ENCODE measurements at places on chromosomes 1 and 21.

DNA sequence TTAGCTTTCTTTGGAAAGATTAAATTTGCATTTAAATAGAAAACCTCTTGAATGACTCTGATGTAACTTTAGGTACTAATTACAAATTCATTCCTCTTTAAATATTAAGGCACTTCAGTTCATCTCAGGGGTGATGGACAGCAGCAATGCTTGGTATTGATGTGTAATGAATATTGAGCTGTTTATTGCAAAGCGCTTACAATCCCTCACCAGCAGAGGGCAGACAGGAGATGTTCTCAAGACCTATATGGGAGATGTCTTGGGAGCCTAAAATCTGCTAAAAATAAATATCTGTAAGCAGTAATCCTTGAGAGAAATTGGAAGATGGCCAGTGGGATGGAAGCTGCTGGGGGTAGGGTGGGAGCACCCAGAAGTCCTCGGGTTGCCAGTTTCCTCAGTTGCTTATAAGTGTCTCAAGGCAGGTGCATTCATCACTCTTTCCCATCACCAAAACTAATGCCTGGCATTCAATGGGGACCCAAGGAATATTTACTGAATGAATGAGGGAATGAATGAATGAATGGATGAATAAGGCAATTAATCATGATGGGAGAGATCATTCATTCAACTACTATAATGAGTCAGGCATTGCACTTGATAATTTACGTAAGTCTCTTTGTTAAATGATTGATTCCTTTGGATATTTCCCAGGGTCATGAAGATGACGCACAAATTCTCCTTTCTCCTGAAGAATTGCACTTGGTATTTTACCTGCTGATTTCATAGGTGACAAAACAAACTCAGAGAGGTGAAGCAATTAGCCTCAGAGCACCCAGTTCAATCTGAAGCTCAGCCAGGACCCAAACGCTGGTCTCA lies 2.3 kb downstream of the KLHDC8A start:
- DNase-seq, result peak; percentile 3

DNA sequence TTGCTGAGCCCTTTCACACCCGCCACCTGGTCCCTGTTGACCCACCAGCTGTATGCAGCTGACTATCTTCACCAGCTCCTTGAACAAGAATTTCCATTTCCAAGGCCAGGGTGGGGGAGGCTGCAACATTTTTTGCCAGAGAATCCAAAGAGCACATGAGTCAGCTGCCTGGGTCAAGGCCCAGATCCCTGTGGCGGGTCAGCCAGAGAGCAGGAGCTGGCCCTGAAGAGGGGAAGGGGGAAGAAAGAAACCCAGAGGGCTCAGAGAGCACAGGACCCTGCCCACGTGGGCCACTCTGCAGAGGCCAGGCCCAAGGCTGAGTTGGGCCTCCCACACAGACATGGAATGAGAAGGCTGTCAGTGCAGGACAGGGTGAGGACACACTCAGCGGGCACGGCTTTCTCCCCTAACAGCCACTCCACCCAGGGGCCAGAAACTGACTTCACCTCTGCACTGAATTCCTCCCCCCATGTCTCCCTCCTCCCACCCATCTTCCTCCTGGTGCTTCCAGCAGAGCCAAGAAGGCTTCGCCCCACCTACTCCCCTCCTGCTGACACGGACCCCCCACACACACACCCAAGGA lies 28.9 kb downstream of the S100A6 start:
- no peak for DNase-seq

GRCh38 chr1:232037774-232038388 lies 411.3 kb downstream of the DISC1 start:
- DNase-seq, result no peak

DNA sequence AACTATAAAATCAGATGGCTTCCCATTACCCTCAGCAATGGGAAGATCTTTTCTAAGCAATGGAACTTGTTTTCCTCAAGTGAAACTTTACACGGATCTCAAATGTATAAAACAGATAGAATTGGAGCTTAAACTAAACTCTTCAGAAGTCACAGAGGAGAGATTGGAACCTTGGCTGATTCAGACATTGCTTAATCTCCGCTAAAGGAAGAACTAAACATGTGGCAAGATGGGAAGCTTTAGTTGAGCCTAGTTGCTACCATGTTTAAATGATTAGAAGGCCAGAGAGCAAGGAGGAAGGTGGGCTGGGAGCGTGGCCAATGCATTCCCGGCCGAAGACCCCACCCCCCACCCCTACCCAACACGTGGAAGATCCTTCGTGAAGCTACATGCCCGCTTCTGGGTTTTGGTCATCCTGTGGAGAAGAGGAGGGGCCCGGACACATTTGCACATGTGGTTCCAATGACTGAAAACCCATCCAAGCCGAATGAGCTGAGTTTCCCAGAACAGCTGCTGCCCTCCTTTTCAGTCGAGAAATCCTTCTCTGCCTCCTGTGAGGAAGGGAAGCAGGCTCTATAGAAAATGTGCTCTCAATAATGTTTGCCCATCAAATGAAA lies 164.3 kb downstream of the MIS18A start:
- no peak for DNase-seq

GRCh38 chr21:28309596-28309995 lies 683.1 kb downstream of the LTN1 start:
- no peak for DNase-seq

- DNase-seq, result no peak
Observed at GRCh38 chr1:54927472-54928240, 40.7 kb upstream of the DHCR24 start.

DNA sequence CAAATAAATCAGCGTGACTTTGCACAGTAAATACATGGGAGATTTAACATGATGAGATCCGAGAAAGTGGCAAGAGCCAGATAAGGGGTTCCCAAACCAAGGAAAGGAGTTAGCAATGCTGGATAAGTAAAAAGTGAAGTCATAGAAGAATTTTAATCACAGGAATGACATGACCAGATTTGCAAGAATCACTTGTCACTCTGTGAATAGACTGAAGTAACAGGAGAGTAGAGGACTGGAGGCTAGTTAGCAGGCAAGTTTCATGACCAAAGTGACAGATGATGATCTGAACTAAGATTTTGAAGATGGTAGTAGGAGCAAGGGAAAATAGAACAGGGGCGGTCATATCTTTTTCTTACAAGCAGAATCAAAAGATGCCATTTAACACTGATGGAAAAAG lies 8.4 kb downstream of the CFH start:
- no peak for DNase-seq

DNA sequence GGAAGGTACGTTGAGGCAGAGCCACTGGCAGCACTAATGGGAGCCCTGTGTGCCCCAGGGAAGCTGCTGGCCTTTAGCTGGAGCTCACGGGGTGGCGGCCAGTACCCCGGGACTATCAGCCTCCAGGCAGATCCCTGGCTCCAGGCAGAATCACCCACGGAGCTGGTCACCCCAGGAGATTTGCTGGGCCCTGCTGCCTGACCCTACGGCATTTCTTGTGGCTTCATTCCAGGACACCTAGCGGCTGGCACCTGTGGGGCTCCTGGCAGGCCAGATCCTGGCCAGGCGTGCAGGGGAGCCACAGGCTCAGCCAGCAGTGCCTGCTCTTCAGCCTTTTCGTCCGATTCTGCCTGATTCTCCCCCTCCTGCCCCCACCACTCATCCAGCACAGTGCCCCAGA lies 7.1 kb downstream of the PADI1 start:
- no peak for DNase-seq
